ENCODE measurements at places on chromosomes 16 and 17. TPM values are rescaled to one million over a fixed set of nuclear protein-coding genes. Genes with fewer than 3 reads are reported as not detected.

DNA sequence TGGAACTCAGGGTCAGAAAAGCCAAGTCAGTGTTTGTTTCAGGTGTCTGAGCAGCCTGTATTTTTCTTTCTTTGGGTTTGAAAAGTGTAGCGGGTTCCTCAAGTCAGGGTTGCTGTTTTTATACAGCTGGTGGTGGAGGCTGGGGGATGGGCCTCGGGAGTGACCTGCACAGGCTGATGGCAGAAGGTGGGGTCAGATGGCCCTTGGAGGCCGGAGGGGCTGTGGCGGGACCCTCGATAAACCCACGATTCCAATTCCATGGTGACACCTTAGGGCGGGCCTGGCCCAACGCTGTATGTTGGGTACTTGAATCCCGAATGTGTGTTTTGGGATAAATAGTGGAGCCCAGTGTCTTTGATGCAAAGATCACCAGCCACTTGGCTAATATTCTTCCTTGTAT is 28.7 kb downstream of the COX4I1 start:
- DNase-seq = no peak

CTRB2 gene
- not detected for total RNA-seq

DNA sequence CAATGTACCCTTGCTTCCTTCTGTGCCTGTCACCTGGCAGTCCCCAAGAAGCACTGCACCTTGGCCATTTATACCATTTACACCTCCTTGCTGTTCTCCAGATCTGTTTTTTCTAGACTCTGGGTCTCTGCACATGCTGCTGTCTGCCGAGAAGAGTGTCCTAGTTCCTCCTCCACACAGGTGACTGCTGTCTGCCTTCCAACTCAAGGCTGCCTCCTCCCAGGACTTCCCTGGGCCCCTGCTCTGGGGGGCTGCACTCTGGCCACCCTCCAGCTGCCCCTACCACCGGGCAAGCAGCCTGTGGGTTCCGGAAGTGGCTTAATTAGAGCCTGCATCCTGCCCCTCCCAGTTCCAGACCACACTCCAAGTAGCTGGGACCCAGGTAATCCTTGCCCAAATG is 5.7 kb upstream of the LIMD2 start:
- DNase-seq = peak; percentile 28

GAST gene
- not detected for total RNA-seq

NEUROD2 gene
- not detected for total RNA-seq

RNF157 gene
- 1.3 TPM for total RNA-seq

PPY gene
- not detected for total RNA-seq

GRCh38 chr17:55053855-55054254 is 85.3 kb downstream of the STXBP4 start:
- DNase-seq = peak; percentile 20

GRCh38 chr17:33966410-33967059 is 288.6 kb upstream of the CCL2 start:
- no peak for DNase-seq

GRCh38 chr17:58107306-58107705 is 24.1 kb downstream of the DYNLL2 start:
- DNase-seq = no peak

GRCh38 chr17:66679631-66680517 is 155.0 kb upstream of the CACNG5 start:
- no peak for DNase-seq

DHRS7C gene
- not detected for total RNA-seq

ADAD2 gene
- total RNA-seq = not detected

GRCh38 chr17:27282054-27282551 is 11.8 kb upstream of the WSB1 start:
- peak; percentile 21 for DNase-seq

DNA sequence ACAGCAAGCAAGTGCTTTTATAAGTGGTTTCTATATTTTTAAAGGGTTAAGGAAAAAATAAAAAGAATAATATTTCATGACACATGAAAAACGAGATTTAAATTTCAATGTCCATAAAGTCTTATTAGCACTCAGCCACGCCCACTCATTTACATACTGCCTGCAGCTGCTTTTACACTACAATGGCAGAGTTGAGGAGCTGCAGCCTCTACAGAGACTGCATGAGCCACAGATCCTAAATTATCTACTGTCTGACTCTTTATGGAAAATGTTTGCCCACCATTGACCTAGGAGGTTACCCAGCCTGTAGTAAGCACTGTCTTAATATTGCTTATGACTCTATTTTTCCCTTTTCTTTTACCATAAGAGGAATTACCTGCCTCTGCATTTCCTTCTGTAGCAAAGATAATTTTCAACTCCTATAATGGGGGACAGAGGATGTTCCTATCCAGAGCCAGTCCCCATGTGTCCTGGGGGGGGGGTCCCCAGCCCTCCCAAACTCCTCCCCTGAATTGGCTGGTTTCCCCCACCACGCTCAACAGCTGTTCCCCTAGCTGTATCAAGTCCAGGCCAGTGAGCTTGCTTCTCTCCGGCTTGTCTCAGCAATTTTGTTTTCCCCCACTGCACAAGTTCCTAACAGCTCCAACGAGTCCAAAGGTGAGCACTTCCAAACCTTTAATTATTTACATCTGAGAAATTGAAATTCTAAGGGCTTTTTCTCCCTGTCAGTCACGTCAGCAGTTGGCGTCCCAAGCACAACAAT is 139.4 kb upstream of the ERCC4 start:
- DNase-seq = no peak

DNA sequence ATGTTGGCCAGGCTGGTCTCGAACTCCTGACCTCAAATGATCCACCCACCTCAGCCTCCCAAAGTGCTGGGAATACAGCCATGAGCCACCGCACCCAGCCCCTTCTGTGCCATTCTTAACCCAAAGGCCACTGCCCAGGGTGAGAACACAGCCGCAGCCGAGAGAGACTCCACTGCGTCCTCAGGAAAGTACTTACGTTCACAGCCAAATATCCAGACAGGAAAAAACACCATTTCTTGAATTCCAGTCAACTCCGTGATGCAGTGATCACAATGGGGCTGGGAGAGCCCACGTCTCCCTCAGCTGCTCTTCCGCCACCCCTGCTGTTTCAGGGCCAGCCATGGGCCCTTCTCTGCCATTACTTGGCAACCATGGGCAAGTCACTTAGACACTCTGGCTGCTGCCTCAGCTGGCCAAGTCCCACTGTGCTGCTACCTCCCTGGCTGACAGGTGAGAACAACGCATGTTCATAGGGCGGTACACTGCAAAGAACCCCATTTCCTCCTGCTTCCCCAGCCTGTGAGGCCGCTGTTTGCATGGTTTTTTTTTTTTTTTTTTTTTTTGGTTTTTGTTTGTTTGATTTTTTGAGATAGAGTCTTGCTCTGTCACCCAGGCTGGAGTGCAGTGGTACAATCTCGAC is 4.3 kb downstream of the CDIP1 start:
- no peak for DNase-seq

GRCh38 chr17:17504341-17505140 is 8.3 kb upstream of the RASD1 start:
- no peak for DNase-seq

- DNase-seq = no peak
These were observed 191.6 kb downstream of the WWOX start for GRCh38 chr16:78290872-78291591.

DNA sequence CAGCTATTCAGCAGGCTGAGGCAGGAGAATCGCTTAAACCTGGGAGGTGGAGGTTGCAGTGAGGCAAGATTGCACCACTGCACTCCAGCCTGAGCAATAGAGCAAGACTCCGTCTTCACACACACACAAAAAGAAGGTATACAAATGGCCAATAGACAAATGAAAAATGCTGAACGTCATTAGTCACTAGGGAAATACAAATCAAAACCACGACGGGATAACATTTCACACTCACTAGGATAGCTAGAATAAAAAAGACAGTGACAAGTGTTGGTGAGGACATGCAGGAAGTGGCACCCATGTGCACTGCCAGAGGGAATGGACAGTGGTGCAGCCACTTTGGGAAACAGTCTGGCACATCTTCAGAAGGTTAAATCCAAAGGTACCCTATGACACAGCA is 172.9 kb downstream of the FTO start:
- DNase-seq = no peak

- DNase-seq = no peak
These were observed 174.2 kb downstream of the CYLD start for GRCh38 chr16:50916040-50916439.

DNA sequence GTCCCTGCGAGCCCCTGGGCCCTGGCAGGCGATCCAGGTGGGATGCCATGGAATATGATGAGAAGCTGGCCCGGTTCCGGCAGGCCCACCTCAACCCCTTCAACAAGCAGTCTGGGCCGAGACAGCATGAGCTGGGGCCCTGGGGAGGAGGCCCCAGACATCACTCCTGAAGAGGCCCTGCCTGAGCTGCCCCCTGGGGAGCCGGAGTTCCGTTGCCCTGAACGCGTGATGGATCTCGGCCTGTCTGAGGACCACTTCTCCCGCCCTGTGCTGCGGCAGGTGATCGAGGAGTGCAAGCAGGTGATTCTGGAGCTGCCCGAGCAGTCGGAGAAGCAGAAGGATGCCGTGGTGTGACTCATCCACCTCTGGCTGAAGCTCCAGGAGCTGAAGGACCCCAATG is 33.1 kb downstream of the CDRT15L2 start:
- DNase-seq = no peak

DNA sequence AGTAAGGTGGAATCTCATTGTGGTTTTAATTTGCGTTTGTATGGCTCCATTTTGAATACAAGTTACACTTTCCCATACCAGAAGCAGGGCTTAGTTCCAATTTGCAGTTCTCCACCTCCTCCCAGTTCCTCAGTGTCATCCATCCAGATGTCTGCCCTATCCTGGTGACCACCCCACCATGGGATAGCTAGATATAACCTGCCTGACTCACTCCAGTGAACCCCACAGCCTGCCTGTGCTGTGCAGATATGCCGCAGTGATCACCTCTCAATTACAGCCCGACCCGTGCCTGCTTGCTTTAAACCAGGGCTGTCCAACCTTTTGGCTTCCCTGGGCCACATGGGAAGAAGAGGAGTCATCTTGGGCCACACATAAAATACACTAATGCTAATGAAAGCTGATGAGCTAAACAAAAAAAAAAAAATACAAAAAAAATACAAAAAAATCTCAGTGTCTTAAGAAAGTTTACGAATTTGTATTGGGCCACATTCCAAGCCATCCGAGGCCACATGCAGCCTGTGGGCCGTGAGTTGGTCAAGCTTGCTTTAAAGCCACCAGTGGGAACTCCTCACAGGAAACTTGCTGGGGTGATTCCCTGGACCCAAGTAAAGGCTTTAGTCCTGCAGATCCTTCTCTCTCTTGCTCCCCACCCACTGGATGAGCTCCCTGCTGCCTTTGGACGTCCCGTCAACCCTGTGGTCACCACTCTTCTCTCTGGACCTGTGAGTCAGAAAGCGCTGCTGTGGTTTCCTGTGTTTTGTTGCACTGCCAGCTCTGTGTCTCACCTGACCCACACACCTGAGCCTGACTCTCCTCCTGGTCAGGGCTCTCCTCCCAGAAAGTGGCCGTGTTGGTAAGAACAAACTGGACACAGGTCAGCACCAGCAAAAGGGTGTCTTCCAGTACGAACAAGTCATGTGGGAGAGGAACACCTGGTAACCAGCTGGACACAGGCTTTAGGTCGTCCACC is 83.0 kb downstream of the EMP2 start:
- DNase-seq = no peak

DNA sequence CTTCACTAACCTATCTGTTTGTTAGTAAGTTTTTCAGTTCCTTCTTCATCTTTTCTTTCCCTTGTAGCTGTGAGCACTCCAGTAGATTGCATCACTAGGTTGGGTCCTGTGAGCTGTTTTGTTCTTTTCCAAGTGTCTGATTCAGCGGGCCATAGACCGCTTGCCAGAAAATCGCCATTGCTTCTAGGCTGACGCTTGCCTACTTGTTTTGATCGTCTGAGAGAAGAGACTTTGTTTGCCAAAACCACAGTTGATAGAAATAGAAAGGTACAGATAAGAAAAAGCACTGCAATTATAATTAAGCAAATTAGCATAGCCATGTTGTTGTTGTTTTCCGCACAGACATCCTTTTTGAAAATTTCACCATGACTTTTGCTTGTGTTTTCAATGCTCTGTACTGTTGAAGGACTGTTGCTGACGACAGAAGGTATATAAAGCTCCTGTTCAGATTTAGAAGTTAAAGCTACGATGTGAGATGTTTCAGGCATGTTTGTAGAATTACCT is 3.1 kb downstream of the EVI2A start:
- peak; percentile 87 for DNase-seq

FBXO39 gene
- not detected for total RNA-seq

DNA sequence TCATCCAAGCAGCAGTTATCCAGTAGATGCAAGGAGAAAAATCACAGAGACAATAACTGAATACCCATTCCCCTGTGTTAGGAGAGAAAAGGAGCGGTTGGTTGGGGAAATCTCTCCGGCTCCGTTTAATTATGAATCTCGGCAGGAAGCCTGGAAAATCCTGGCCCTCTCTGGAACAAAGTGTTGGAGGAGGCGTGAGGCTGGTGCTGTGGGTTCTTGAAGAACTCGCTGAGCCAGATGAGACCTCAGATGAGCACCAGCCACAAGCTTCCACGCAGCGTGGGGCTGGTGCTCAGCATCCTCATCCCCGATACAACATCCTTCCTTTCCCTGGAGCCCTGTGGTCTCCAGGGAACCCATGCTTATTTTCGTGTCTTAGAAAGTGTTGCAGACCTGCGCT is 39.7 kb downstream of the CACNG4 start:
- DNase-seq = no peak

GRCh38 chr16:535446-536405 is 8.2 kb downstream of the CAPN15 start:
- DNase-seq = no peak

UBB gene
- total RNA-seq = 1,291 TPM

- DNase-seq = no peak
These were observed 43.6 kb downstream of the RPA1 start for GRCh38 chr17:1873418-1873817.

LIMD2 gene
- total RNA-seq = 286 TPM

TBL3 gene
- total RNA-seq = 49.9 TPM

DNA sequence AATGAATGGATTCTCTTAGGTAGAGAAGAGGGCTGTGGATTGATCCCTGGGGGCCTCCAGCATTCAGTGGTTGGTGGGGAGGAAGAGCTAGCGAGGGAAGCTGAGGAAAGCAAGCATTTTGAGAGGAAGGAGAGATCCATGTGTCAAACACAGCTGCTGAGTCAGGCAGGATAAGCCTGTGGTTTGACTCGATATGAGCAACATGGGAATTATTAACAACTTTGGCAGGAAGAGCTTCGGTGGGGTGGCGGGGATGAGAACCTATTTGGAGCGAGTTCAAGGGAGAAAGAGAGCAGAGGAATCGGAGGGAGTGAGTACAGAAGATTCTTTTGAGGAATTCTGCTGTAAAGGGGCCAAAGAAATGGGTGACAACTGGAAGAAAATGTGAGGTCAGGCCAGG is 59.5 kb upstream of the CDC42EP4 start:
- no peak for DNase-seq

DNA sequence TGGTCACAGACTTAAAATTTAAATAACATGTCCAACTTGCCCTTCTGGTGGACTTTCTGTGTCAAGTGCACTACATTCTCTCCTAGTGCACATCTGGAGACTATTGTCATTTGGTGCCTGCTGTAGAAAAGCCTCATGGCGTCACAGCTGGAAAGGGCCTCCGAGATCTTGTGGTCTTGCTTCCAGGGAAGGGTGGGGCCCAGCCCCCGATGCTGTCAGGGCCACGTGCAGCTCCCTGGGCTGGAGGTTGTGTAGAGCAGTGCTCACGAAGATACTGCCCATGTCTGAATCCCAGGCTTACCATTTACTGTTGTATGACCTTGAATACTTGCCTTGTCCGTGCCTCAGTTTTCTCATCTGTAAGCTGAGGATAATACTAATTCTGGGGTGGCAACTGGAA is 6.8 kb upstream of the MPRIP start:
- DNase-seq = no peak

- DNase-seq = no peak
These were observed 2.8 kb downstream of the RAPGEFL1 start for GRCh38 chr17:40179923-40180659.

PAQR4 gene
- 59.7 TPM for total RNA-seq

TRIM16 gene
- 9.9 TPM for total RNA-seq

- no peak for DNase-seq
These were observed 129.6 kb upstream of the LHX1 start for GRCh38 chr17:36807496-36808179.
